ENCODE measurements at places on chromosomes 3 and 15. TPM values are rescaled to one million over a fixed set of nuclear protein-coding genes. Genes with fewer than 3 reads are reported as not detected.

Gene WDR49
- total RNA-seq: not detected

Gene SGO1
- 4.8 TPM for total RNA-seq

Gene RTF1
- 12.5 TPM for total RNA-seq

Gene CIDEC
- total RNA-seq: not detected

Gene RPP14
- total RNA-seq: 14.0 TPM

Gene NEDD4
- total RNA-seq: 9.0 TPM

Gene PRR23C
- not detected for total RNA-seq

Gene HYAL1
- 29.6 TPM for total RNA-seq

Gene RASGRP1
- 0.85 TPM for total RNA-seq

Gene PATL2
- not detected for total RNA-seq

Gene UBE2E1
- total RNA-seq: 100 TPM

Gene BTD
- total RNA-seq: 9.2 TPM

Gene CHRNA3
- total RNA-seq: 0.09 TPM

Gene NME9
- total RNA-seq: not detected

Gene GPX1
- total RNA-seq: 357 TPM

Gene NPAP1
- not detected for total RNA-seq

Gene MCF2L2
- total RNA-seq: 0.28 TPM

Gene VILL
- 41.4 TPM for total RNA-seq

Gene DISP2
- under 0.01 TPM for total RNA-seq

Gene THBS1
- total RNA-seq: 613 TPM

Gene FBN1
- total RNA-seq: 3.5 TPM

Gene ZNF717
- total RNA-seq: 8.8 TPM

Gene EIF1B
- 4.7 TPM for total RNA-seq

Gene RETNLB
- not detected for total RNA-seq

Gene RASL12
- not detected for total RNA-seq

Gene SEC62
- total RNA-seq: 21.5 TPM

Gene LIPC
- not detected for total RNA-seq

Measured in airway epithelial cell (primary cell).